Hematopoietic multipotent progenitor cell treated with erythropoietin and hydrocortisone succinate and interleukin-3 and kit ligand, for 17 days (in vitro differentiated cells): ENCODE measurements at places on chromosomes 16 and 17.

GRCh38 chr16:49876716-49877129, 20.8 kb upstream of the ZNF423 start:
- peak; percentile 9 for DNase-seq

DNA sequence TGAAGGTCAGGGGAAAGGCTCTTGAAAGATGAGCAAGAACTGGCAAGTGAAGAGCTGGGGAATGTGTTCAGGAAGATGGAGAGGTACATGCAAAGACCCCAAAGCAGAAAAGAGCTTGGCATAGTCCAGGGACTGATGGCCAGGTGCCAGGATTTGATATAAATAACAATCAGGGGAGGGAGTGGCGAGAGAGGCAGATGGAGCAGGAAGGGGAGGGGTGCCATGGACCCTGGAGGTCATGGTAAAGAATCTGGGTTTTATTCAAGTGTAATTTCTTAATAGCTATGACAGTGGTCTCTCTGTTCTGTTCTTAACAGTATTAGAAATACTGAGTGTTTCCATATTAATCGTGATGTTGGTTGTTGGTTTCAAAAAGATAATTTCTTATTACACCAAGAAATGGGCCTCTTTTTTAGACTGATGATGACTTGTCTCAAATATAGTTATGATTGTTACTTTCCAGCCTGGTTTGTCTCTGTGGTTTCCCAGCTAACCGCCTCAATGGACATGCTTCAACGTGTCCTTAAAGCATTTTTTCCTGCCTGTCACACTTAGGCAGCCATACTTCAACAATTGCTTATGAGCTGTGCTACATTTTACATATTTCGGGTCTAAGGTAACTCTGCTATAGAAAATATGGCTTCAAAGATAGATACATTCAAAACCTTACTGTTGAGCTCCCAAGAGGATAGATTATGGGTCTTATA, 49.4 kb downstream of the MYH10 start:
- DNase-seq = no peak

GRCh38 chr16:50861451-50861850, 119.6 kb downstream of the CYLD start:
- no peak for DNase-seq

DNA sequence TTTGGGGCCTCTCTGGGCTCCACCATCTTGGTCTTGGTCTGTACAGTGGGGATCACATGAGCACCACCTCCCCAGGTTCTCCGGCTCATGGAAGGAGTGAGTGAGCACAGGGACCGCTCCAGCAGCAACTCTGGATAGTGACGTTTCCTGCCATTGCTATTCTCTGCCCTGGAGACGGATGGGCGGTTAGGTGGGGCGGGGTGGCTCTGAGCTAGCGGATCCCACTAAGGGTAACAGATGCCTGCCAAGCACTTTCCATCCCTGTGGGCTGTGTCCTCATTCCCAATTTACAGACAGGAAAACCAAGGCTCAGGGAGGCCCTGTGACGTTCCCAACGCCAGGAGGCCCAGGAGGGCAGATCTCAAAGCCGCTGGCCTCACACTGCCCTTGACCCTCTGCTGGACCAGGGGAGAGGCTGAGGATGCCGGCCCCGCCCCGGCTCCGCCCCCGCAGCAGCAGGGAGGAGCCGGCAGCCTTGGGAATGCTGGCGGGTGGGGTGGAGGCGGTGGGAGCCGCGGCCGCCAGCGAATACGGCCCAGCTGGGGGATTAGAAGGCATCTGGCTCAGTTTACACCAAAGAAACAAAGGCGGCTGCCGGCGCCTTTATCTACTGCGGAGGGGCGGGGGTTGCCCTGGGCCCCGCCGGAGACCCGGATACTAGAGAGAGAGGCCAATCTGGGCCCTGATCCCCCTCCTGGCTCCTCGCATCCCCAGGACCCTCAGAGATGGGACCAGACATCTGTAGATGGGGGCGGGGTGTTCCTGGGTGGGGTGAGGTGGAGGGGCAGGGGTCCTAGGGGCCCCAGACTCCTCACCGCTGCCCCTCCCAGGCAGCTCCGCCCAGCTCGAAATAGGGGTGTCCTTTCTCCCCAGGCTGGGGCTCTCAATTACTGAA, 122.3 kb upstream of the CIBAR2 start:
- no peak for DNase-seq

DNA sequence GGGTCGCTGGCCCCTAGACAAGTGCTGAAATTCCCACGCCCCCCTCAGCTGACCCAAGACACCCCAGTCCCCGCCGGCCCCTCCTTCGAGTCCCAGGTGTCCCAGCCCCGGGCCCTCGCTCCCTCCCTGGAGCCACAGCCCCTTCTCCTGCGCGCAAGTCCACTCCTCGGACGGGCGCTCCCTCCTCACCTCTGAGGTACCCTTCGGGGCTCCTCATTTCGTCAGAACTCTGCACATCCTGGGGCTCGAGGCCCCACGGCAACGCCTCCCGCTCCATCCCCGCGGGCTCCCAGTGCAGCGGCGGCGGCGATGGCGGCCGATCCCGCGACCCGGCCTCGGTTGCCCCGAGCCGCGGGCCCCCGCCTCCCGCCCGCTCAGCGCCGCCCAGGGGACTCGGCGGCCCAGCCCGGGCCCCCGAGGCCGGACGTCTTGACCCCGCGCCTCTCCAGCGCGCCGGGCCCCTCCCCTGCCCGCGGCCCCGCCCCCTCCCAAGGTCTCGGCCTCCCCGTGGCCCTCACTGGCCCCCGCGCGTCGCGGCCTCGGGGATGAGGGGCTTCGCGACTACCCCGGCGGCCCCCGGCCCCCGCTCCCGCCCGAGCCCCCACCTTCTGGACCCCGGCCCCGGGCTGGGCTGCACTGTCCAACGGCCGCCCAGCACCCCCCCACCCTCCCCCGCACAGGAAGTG, at the start of gene ZNF768:
Gene ZNF768 (minus strand): TSS at position 430 of the 686 bp plus-strand sequence. CDS start 153 bp downstream, at position 277.
- no peak for DNase-seq

DNA sequence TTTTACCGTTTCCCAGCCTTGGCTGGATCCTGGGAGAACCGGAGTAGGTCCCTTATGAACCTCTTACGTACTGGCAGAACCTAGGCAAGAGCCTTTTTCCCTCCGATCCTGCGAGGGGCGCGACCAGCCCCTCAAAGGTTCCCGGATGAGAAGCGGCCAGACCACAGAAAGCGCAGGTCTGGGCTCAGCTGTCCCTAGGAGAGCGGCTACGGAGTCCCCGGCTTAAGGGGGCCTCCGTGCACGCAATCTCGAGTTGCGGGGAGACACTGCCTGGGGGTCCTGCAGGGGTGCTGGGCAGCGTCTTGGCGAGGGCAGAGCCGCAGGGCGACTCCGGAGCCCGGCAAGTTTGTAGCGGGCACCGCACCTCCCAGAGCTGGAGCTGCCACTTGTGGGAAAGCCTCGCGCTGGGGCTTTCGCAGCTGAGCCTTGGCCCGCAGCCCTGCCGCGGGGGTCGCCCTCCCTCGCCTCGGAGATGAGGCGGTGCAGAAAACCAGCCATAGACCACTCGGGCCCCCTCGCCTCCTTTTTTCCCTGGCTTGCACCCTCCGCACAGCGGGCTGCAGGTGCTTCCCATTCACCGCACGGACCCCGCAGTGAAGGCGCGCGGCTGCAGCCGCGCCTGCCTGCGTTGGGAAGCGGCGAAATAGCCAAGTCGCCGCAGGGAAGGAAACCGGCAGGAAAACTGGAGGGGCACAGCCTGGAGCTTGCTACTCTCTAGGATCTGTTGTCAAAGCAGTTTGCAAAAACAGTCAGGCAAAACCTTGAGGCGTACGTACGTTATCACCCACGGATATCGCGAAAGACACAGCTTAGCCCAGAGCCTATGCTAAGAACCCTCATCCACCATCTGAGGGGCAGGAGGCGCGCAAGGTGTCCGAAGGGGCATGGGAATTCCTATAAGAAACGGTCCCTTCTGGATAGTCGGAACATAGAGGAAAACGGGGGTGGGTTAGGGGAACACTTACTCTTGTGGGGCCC, 834 bp downstream of the CDH8 start:
- DNase-seq = no peak

DNA sequence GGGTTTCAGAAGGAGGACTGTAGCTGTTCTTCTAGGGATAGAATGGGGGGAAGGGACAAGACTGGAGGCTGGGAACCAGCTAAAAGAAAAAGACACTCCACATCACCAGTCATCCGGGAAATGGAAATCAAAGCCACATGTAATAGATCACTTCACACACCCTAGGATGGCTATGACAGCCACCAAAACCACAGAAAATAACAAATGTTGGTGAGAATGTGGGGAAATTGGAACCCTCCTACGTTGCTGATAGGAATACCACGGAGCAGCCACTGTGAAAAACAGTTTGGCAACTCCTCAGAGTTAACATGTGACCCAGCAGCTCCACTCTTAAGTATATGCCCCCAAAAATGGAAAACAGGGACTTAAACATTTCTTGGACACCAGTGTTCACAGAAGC, 2.3 kb downstream of the TLE7 start:
- no peak for DNase-seq

GRCh38 chr17:57549468-57549867, 195.6 kb downstream of the CCDC182 start:
- DNase-seq = no peak

GRCh38 chr17:81890447-81891302, 711 bp downstream of the ALYREF start:
- no peak for DNase-seq

GRCh38 chr17:1485423-1486376, 6.8 kb downstream of the MYO1C start:
- DNase-seq = peak; percentile 13

DNA sequence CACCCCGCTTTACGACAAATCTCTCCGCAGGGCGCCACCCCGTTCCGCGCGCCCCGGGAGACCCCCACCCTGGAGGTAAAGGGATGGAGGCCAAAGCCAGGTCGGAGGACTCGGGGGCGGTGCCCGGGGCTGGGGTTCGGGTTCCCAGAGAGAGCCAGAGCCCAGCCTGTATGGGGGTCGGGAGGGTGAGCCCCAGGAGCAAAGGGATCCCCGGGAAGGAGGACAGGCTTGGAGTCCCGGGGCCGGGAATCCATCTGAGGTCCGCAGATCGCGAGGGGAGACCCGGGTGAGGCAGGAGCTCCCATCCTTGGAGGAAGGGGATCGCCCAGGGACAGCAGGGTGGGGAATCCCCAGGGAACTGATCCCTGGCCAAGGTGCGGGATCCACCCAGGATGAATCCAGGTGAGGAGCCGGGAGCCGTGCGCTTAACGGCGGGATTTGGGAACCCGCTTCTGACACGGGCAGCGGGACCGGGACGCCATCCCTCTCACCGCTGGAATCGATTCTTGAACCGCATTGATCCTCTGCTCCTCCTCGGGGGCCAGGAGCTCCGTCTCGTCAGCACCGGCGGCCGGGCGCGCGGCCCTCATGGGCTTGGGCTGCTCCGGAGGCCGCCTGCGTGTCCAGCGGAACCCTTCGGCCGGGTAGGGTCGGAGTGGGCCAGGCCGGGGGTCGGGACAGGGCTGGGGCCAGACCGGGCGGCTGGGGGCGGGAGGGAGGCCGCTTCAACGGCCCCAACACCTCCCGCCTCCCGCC, at the start of gene MMD:
Gene MMD (minus strand): TSS at position 657 of the 756 bp plus-strand sequence. CDS start 140 bp downstream, at position 517.
- no peak for DNase-seq

- DNase-seq = peak; percentile 2
Observed at GRCh38 chr17:18877104-18877645, 19.2 kb downstream of the PRPSAP2 start.

DNA sequence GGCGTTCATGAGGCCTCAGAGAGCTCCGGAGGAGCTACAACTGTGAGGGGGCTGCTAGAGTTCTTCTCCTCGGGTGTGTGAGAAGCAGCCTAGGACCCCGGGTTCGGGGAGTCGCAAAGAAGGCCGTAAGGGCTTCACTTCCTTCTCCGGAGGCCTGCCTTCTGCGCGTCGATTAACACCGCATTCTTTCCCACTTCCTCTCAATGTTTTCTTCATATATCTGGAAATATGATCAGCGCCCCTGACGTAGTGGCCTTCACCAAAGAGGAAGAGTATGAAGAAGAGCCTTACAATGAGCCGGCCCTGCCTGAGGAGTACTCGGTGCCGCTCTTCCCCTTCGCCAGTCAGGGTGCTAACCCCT, 449 bp downstream of the SMCR8 start:
- no peak for DNase-seq

DNA sequence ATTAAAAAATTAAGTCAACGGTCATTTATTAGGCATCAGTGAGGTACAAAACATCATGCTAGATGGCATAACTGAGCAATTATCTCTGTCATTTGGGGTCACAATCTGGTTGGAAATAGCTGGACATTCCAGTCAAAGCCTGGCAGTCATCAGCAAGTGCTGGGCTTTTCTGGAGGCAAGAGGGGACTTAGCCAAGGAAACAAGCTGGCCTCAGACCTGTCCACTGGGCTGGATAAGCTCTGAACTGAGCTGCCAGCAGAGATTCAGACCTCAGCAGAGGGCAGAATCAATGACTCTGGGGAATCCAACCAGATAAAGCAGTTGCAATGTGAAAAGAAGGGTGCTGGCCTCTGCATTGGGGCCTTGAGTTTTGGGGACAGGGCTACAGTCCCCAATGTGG, 161.9 kb upstream of the NOL11 start:
- DNase-seq = no peak

DNA sequence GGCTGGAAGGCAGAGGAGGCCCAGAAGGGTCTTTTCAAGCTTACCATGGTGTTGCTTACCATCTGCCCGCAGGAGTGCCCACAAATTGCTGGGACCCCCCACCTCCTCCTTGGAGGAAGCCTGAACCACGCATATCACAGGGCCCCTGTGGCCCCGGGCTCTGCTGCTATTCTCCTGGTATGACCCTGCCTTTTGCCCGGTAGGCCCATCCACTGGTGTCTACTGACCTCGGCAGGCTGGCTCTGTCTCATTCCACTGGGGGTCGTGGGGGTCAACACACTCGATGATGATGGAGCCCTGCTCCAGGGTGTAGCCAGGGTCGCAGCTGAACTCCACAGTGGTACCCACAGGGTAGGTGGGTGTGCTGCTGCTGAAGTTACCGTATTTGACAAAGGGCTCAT, 8.2 kb upstream of the PHF12 start:
- DNase-seq = no peak

DNA sequence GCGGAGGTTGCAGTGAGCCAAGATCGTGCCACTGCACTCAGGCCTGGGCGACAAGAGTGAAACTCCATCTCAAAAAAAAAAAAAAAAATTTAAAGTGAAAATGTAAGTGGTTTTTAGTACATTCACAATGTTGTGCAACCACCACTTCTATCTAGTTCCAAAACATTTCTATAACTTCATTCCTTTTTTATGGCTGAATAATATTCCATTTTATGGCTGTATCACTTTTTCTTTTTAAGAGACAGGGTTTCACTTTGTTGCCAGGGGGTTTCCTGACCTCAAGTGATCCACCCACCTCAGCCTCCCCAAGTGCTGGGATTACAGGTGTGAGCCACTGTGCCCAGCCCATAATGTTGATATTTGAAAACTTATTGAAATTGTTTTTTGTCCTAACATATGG, 11.7 kb upstream of the CMTM3 start:
- DNase-seq = no peak

DNA sequence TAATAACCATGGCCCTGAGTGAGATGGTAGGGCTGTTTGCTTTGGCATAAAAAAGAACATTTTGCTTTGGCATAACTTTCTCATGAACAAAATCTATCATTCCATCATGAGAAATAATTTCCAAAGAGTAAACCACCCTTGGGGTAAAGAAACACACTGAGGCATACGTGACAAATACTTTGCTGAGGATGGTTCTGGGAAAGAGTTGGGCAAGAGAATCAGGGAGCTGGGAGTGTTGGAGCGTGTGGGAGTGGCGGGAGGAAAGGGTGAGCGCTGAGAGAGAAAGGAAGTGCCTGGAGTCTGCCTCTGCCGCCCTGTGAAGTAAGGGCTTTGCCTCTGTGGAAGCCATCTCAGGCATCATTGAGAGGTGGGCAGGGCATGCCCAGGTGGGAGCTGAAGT, 60.2 kb upstream of the ARHGAP44 start:
- no peak for DNase-seq
